ENCODE measurements at places on chromosomes 7 and 10.

DNA sequence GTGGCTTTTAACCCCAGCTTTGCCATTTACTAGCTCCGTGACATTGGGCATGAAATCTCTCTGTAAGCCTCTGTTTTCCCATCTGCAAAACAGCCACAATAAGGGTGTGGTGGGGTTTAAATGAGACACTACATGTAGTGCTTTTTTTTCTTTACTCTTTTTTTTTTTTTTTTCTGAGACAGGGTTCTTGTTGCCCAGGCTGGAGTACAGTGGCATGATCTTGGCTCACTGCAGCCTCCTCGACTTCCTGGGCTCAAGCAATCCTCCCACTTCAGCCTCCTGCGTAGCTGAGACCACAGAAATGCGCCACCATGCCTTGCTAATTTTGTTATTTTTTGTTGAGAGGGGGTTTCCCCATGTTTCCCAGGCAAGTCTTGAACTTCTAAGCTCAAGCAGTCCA, 8.3 kb upstream of the DENND10 start:
- DNase-seq = no peak

- DNase-seq = no peak
Observed at GRCh38 chr10:118332948-118333710, 9.0 kb downstream of the FAM204A start.

GRCh38 chr10:98469001-98469931, 22.5 kb upstream of the HPS1 start:
- no peak for DNase-seq

DNA sequence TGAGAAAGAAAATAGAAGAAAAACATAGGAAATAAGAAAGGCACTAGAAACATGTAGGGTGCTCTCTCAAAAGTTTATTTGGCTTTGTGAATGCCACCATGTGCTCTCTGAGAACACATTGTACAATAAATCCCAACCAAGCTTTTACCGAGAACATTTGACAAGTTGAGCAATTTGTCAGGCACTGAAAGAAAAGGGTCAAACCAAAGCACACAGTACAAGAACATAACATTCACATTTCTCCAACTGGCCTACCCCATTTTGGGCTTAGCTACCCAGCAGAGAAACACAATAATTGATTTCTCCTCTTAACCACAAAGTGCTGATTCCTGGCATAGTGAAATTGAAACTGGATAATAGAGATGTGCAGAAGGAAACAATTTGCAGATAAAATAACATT, 69.2 kb upstream of the SLC39A12 start:
- no peak for DNase-seq

GRCh38 chr10:15879663-15880062, 19.4 kb upstream of the MINDY3 start:
- no peak for DNase-seq

DNA sequence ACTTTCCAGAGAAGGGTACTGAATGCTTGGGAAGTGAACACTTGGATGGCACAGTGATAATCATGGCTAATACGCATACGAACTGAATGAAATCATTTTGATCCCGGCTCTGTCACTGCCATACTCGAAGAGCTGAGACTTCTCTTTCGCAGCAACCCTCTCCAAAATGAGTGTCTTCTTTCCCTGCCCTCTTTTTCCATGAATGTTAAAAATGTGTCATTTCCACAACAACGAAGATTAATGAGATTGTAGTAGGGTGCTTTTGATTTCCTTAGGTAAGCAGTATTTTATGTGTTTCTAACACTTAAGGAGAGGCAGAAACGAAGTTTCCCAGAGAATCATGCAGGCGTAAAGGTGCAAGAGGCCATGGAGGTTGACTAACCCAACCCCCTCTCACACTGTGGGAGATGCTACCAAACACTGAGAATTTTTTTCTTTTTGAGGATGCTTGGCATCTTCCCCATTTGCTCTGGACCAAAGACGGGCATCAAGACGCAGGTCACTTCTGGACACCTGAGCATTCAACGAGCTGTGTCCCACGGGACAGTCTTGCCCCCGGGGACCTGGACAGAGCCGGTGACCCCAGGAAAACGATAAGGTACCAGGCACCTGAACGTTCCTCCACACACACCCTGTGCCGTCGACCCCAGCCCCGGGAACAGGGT, 823 bp downstream of the COPG2 start:
- peak; percentile 20 for DNase-seq

DNA sequence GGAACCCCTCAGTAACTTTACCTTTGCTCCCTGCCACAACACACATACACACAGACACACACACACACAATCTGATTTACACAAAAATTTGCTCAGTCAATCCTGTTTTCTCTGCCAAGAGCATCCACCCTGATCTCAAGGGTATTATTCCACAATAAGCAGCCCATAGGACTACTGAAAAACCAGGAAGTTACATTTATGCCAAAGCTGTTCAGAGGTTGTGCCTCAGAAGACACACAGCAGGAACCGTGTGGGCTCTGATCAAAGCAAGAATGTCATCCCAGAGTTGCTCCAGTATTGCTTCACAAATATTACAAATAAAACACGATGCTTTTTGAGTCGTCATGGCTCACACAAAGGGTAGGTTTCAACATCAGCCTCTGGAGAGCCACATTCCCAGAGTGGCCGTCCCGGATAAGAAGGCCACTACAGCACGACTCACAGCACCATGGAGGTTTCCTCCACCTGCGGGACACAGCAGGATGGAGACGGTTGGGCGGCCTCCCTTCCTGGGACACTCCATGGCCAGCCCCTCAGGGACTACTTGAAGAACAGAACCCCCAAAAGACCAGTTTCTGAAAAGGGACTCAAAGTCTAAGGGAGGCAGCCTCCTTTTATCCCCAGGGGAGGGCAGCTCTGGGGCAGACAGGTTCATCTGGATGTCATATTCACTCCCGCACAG, 1.6 kb downstream of the AIFM2 start:
- DNase-seq = peak; percentile 77

DNA sequence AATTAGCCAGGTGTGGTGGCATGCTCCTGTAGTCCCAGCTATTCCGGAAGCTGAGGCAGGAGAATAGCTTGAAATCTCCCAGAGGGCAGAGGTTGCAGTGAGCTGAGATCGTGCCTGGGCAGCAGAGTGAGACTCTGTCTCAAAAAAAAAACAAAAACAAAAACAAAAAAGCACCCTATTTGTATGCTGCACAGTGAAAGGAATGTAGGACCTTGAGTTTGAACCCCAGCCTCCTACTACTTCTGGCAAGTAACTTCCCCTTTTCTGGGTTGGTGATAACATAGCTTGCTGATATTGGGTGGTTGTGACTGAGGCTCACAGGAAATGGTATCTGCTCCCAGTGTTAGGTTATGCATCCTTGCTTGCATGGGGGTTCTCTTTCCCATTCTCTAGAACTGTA, 205.3 kb downstream of the BUB3 start:
- no peak for DNase-seq

GRCh38 chr10:44427037-44427436, 42.1 kb upstream of the CXCL12 start:
- DNase-seq = no peak

Data from trophoblast cell (in vitro differentiated cells and primary cell).